Activated CD8-positive, alpha-beta memory T cell treated with anti-CD3 and anti-CD28 coated beads for 24 hours (primary cell): ENCODE measurements at places on chromosomes 3 and 15.

GRCh38 chr3:126558336-126559071, at the start of gene C3orf22:
Gene C3orf22, minus strand, starts transcription at chr3:126558932. Its CDS starts 5,542 bp downstream, at chr3:126553390.
- peak; percentile 47 for DNase-seq

- DNase-seq, result no peak
Observed at GRCh38 chr15:27714675-27715074, 384.4 kb downstream of the OCA2 start.

DNA sequence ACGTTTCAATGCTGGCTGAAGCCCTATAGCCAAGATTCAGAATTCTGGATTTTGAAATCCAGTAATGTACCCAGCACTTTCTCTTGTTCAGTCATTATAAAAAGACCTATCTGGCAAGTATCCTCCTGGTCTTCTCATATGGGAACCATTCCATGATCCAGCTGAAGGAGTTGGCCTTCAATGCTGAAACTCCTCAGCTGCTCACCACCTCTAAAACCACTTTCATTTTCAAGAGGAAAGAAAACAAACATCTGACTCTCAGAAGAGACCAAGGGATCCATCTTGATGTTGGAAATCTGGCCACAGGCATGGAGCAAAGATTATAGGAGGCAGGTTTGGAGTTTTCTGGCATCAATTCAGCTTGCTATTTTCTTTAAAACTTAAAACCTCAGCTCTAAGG, 235.4 kb downstream of the FMN1 start:
- DNase-seq, result no peak

DNA sequence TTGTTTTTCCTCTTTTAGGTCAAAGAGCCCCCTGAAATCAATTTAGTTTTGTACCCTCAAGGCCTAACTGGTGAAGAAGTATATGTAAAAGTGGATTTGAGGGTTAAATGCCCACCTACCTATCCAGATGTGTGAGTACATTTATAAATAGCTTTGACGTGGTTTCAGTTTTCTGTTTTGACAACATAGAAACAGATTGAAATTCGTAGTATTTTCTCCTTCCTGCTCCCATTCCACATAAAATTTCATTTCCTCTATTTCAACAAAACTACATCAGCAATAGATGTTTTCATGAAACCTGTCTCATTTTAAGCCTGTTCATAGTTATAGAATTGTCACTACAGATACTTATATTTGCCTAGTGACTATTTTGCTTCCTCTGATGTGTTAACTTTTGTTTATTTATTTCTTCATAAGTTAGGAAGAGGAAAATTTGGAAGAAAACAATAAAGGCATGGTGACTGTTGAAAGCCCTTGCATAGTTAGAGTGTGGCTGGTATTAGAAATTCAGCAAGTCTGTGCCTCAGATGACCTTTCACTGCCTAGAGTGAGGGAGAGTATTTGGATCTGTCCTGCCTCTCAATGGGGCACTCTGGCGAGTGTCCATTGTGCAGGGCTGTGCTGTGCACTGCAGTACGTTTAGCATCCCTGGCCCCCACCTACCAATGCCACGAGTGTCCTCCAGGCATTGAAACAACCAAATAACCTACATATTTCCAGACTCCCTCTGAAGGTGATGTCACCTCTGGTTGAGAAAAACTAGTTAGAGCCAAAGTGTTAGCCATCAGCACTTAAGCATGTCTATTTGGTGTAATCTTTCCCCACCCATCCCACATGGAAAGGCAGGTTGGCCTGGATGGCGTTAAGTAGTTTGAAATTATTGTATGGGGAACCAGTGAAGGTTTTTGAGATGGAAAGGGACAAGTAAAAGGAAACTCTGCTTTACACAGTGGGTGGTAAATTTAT, 5.9 kb downstream of the EIF2AK4 start:
- DNase-seq, result no peak

GRCh38 chr15:36108541-36108940, 470.9 kb upstream of the CDIN1 start:
- DNase-seq, result no peak
